ENCODE measurements at places on chromosomes 7 and 10.

- no peak for DNase-seq
Observed at GRCh38 chr10:30639946-30640786, 10.6 kb upstream of the LYZL2 start.

GRCh38 chr7:31688372-31688771, 1.4 kb downstream of the PPP1R17 start:
- no peak for DNase-seq

DNA sequence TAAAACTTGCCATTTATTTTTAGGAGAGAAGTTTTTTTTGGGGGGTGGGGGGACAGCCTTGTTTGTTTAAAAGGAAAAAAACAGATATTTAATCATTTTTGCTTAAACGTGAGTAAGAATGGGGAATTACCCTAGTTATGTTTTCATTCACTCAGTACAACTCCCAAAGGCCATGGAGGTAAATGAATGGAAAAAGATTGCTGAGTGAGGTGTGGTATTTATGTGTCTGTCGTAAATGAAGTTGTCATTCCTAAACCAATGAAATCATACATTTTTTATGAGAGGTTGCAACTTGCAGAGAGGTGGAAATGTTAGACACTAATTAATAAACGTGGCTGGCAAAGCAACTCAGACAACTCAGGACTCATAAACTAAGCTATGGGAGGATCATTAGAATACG, 218.1 kb downstream of the CELF2 start:
- no peak for DNase-seq

GRCh38 chr10:103668351-103669242, 175.1 kb downstream of the NEURL1 start:
- DNase-seq, result no peak
